ENCODE measurements at places on chromosomes 6 and 20. TPM values are rescaled to one million over a fixed set of nuclear protein-coding genes. Genes with fewer than 3 reads are reported as not detected.

The DLK2 gene
- total RNA-seq, result 0.53 TPM

The SPDEF gene
- total RNA-seq, result 0.11 TPM

The RAD21L1 gene
- total RNA-seq, result 1.3 TPM

The LY6G6F gene
- 0.18 TPM for total RNA-seq

Measured in K562 (cell line).